Renal cortical epithelial cell (primary cell): ENCODE measurements at places on chromosomes 13 and 19.
A peak's percentile ranks its signal among the peaks of the same experiment; 100 is the strongest.

- peak; percentile 73 for DNase-seq
Observed at GRCh38 chr19:3036119-3036976, 7.3 kb upstream of the TLE2 start.

- DNase-seq: no peak
Observed at GRCh38 chr13:73901324-73902068, 232.7 kb downstream of the KLF12 start.

DNA sequence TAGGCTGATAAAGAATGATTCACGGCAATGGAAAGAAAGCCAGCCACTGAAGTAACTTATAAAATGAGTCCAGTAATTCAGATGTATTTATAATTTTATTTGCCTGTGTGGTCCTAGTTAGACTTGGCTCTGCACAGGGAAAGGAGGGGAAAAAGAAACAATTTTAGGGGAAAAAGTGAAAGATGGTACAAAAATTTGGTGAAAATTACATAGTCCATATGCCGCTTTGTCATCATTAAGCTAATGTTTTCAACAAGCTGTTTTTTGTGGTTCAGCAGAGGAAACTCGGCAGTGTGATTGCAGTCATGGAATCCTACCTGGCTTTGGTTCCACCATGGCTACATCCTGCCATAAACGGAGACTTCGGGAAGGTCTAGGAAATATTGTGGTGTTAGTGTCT is 301.9 kb downstream of the ATP8A2 start:
- no peak for DNase-seq

DNA sequence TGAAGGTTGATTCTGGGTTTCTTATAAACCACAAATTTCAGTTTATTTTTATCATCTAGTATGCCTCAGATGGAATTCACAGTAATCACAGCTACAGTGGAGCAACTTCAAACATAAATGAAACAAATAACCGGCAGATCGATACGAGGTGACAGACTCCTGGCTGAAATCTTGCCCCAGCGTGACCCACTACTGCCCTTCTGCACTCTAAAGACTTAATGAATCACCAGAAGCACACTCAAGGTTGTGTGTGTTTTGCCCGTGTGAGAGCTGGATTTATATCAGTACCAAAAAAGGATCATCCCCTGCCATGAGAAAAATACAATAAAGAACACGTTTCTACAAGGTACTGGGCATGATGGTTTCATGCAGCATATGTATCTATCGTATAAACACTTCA is 161.7 kb downstream of the KLF12 start:
- no peak for DNase-seq

GRCh38 chr19:46530636-46531035 is 35.0 kb upstream of the PNMA8B start:
- peak; percentile 53 for DNase-seq

DNA sequence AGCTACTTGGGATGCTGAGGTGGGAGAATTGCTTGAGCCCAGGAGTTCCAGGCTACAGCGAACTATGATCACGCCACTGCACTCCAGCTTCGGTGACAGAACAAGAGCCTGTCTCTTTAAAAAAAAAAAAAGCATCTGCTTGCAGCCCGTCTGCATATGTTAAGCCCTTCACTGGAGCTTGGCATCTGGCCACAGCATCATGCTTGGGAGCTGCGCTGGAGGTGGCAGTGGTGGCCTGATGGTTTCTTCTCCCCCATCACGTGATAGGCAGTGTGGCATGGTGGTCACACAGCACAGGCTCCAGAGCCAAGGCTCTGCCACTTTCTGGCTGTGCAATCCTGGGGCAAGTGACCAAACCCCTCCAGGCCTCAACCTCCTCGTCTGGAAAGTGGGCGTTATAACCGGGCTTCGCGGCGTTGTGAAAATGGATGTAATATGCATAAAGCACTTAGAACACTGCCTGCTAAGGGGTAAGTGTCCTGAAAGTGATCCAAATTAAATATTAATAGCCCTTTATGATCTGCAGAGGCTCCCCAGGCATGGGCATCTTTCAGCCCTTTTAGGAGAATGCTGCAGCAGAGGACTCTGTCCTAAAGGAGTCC is 24.4 kb downstream of the MARK4 start:
- DNase-seq: no peak

- DNase-seq: no peak
Observed at GRCh38 chr19:45973553-45974338, at the start of gene NOVA2. TSS of gene NOVA2 (minus strand) at chr19:45973865. CDS start at chr19:45973351, 514 bp downstream.
